Mesendoderm (in vitro differentiated cells): ENCODE measurements at places on chromosomes 5 and 9.
A peak's percentile ranks its signal among the peaks of the same experiment; 100 is the strongest.

- peaks cover 27% of the 10 kb centered on the region for H3K27me3 ChIP-seq
- DNase-seq = peak; percentile 40
- no peaks in the 10 kb centered on the region for H3K4me1 ChIP-seq
- H3K27ac ChIP-seq = no peak within 1 kb of the TSS
These were observed at the start of gene ABO for GRCh38 chr9:133275105-133276000. Gene ABO (minus strand): TSS chr9:133275201.

DNA sequence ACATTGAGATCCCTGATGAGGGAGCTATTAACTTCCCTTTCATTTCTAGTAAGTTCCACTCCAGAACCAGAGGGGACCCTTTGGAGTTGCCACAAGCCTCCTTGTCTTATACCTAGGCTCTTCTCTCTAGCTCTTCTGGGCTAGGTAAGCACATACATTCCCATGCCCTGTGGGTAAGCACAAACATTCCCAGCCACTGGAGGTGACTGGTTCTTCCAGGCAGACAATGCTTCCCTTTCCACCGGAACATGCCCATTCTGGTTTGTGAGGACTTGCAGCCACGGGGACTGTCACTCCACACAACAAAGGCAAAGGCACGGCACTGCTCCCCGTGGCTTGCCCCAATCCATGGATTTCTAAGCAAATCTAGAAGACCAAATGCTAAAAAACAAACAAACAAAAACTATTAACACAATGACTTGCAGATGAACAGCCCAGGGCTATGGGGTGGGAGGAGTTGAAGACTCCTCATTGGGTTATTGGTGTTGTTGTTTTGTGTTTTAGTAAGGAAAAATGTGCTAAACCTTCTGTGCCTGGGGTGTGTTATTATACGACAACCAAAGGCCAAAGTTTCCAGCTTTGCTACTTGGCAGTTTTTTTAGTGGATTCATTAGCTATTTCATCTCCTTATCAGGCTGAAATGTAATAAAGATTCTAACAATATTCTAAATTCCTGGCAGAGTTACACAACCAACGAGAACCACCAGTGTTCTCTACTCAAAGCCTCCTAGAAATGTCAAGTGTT, 276.2 kb downstream of the SYK start:
- peak; percentile 46 for DNase-seq
- no peaks in the 10 kb centered on the region for H3K27me3 ChIP-seq
- no peaks in the 10 kb centered on the region for H3K36me3 ChIP-seq
- H3K4me3 ChIP-seq = no peak overlapping the region
- H3K4me1 ChIP-seq = peaks cover 4% of the 10 kb centered on the region

DNA sequence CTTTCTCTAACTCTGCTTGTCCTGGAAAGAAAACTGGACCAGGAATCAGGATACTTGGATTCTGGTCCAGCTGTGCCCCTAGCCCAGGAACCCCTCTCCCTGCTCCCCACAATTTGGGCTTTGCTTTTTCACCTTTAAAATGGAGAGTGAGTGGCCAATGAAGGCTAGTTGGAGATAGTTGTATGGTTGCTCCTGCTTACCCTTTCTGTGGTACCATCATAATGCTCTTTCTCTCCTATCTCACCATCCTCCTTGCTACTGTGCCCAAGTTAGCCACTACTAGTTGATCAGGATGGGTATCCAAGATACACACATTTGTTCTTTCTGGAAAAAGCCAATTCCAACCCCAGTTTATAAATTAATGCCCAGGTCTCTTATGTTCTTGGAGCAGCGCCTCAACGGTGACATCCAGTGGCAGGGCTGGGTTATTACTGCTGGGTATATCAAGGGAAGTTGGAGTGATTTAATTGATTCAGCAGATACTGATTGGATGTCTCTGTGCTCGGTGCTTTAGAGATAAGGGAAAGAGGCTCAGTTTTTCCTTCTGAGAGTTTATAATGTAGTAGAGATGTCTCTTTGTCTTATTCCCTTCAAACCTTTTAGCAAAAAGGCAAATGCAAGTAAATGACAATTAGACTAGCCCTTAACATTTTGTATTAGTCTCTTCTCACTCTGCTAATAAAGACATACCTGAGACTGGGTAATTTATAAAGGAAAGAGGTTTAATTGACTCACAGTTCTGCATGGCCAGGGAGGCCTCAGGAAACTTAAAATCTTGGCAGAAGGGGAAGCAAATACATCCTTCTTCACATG, 38.5 kb downstream of the FAXDC2 start:
- no peak overlapping the region for H3K4me3 ChIP-seq
- peak; percentile 76 for DNase-seq
- peaks cover 30% of the 10 kb centered on the region for H3K36me3 ChIP-seq
- H3K27ac ChIP-seq = no peak overlapping the region
- no peaks in the 10 kb centered on the region for H3K4me1 ChIP-seq

DNA sequence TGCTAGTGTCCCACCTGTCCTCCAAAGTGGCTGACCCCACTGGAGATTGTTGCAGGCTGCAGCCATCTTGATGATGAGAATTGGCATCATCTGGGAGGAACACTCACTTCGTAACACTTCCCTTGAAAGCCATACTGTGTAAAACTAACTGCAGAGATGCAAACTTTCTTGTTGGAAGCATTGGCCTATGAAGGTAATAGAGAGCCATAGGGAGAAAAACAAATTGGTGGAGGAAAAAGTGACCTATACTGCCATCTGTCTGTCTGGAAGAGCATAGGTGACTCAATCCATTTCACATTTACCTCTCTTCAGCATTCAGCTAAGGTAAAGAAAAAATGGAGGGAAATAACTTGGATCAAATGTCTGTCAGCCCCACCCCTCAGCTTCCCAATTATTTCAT, 473.4 kb downstream of the NTRK2 start:
- no peaks in the 10 kb centered on the region for H3K4me1 ChIP-seq
- no peak overlapping the region for H3K4me3 ChIP-seq
- no peak overlapping the region for H3K27ac ChIP-seq
- H3K27me3 ChIP-seq = no peaks in the 10 kb centered on the region
- no peaks in the 10 kb centered on the region for H3K36me3 ChIP-seq

- H3K36me3 ChIP-seq = no peaks in the 10 kb centered on the region
- no peak overlapping the region for H3K27ac ChIP-seq
- H3K27me3 ChIP-seq = no peaks in the 10 kb centered on the region
- no peaks in the 10 kb centered on the region for H3K4me1 ChIP-seq
These were observed 283.6 kb upstream of the SGCD start for GRCh38 chr5:156043351-156043750.
